ENCODE measurements at places on chromosomes 13 and 19. TPM values are rescaled to one million over a fixed set of nuclear protein-coding genes. Genes with fewer than 3 reads are reported as not detected.
A peak's percentile ranks its signal among the peaks of the same experiment; 100 is the strongest.

- no peak for DNase-seq
Observed at GRCh38 chr13:113880651-113881611, 17.1 kb upstream of the GAS6 start.

DNA sequence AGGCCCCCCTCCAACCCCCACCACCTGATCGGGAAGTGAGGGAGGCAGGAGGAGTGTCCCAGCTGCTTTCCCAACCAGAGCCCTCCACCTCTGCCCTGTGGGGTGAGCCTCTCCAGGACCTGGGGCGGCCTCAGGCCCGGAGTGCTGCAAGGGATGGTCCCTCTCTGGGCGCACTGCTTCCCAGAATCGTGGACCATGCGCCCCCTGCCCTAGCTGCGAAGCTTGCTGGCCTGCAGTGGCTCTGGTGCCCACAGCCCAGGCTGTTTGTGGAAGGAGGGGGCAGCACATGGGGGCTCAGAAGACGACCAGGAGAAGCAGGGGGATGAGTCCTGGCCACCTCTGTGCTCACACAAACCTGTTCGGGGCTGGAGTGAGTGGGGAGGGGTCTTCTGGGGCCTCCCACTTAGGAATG, 33.6 kb downstream of the CEBPG start:
- peak; percentile 86 for DNase-seq

- no peak for DNase-seq
Observed at GRCh38 chr19:535017-535835, 3.7 kb downstream of the CDC34 start.

GRCh38 chr19:8461891-8462290, 17.1 kb downstream of the HNRNPM start:
- DNase-seq: peak; percentile 54

The CYP2A6 gene
- total RNA-seq: not detected

DNA sequence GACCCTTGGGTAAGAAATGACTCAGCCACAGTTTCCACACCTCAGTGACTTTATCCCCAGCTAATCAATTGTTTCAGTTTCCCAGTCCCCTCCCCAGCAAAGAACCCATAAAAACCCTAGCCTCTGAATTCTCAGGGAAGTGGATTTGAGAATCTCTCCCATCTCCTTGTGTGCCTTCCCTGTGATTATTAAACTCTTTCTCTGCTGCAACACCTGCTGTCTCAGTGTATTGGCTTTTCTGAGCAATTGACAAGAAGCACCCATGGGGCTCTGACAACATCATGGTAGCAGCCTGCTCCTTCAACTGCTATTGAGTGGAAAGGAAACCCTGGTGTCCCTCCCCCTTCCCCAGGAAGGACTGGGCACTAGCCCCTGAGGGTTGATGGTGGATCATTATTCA, 73.7 kb downstream of the UQCRFS1 start:
- DNase-seq: no peak

DNA sequence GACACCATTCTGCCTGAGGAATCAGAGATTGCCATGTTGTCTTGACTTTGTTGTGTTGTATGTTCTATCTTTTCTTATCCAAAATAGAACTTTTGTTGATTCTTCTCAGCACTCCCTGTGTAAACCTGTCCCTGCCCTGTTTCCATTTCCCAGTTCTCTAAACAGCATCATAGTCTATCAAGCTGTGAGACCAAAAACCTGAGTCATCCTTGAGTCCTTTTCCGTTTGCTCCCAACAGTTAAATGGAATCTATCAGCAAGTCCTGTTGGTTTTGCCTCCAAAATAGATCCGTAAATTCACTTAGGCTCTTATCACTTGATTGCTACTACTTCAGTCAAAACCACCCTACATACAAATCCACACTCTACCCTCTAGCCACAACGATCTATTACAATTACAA, 667.1 kb downstream of the PCDH9 start:
- DNase-seq: no peak

GRCh38 chr19:46283771-46284170, 13.1 kb upstream of the HIF3A start:
- no peak for DNase-seq

DNA sequence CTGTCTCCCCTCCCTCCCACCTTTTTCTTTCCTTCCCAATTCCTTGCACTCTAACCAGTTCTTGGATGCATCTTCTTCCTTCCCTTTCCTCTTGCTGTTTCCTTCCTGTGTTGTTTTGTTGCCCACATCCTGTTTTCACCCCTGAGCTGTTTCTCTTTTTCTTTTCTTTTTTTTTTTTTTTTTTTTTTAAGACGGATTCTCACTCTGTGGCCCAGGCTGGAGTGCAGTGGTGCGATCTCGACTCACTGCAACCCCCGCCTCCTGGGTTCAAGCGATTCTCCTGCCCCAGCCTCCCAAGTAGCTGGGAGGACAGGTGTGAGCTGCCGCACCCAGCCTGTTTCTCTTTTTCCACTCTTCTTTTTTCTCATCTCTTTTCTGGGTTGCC, 6.9 kb downstream of the MYADM start:
- no peak for DNase-seq

- no peak for DNase-seq
Observed at GRCh38 chr19:16607819-16608218, 20.2 kb downstream of the MED26 start.

Data from chondrocyte (in vitro differentiated cells).